ENCODE measurements at places on chromosomes 3 and 15. TPM values are rescaled to one million over a fixed set of nuclear protein-coding genes. Genes with fewer than 3 reads are reported as not detected.

- no peak for DNase-seq
These were observed 104.4 kb downstream of the PPP2R3A start for GRCh38 chr3:136069933-136070332.

DNA sequence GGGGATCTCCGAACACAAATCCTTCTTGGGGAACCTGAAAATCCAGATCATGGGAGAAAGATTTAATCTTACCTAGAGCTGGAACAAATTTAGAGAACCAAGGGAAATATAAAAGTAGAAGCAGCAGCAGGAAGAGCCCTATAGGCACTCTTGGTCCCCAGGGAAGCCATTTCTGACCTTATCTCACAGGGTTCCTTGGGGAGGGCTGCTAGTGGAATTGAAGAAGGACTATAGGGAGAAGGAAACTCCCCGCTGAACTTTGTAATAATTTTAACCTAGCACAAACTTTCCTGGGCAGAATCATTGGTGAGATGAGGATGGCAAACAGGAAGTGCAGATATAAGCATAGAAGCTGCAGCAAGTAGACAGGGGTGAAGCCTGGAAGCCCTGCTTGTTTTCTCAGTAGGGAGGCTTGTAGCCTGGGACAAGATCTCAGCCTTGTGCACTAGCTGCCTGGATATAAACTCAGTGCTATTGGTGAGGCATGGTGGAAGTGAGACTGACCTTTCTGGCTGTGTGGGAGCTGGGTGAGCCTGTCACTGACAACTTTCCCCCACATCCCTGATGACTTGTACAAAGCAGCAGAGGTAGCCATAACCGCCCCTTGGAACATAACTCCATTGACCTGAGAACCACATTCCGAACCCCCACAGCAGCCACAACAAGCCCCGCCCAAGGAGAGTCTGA lies 343.0 kb upstream of the TGFBR2 start:
- no peak for DNase-seq

GRCh38 chr15:30036036-30036703 lies 46.6 kb upstream of the GOLGA8J start:
- no peak for DNase-seq

DNA sequence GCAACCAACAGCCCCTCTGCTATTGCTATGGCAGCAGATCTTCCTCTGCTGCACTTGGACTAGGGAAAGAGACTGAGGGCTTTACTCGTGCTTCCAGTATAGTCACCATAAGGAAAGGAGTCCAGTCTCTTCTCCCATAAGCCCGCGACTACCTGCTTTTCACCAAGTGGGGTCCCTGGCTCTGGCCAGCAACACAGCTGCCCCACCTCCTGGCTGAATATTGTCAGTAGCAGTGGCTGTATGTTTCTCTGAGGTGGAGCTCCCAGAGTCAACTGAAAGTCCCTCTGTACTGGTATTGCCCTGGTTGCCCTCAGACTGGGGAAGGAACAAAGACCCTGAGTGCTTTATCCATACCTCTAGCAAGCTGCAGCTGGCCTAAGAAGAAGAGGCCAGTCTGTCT lies 719.6 kb downstream of the SQOR start:
- DNase-seq = no peak

The WDR49 gene
- not detected for polyA plus RNA-seq

All from sigmoid colon (tissue), 7 donors.